ENCODE measurements at places on chromosomes 4 and X.
A peak's percentile ranks its signal among the peaks of the same experiment; 100 is the strongest.

DNA sequence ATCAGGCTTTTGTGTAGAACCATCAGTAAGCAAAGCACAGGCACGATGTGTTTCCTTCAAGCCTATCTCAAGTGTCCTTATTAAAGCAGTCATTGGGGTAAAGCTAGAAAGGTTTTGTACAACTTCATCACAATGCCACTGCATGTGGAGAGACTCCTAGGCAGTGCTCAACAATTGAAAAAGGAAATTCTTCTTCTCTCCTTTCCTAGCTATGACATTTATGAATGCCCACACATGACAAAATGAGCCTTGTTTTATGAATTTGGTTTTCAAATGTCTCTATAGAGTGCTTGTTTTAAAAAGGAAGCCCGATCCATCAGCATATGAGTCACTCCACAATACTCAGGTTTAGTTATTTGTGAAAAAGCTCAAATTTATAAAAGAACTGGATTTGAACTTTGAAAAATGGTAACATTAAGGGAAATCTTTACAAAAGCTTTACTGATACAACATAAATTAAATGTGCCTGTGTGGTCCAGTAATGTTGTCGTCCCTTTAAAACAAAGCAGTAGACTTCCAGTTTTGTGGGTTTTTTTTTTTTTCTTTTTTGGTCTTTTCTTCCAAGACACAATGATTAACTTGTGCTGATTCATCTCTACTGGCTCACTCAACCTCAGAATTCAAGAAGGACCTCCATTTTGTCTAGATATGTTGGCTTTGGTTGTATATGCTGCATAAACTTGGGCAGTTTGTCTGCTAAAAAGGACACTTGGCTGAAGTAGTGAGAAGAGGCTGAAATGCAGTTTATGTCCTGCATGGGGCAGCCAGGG, 273.8 kb downstream of the GASK1B start:
- no peak for DNase-seq

GRCh38 chr4:188879598-188879997, 740.4 kb downstream of the TRIML1 start:
- DNase-seq, result no peak

DNA sequence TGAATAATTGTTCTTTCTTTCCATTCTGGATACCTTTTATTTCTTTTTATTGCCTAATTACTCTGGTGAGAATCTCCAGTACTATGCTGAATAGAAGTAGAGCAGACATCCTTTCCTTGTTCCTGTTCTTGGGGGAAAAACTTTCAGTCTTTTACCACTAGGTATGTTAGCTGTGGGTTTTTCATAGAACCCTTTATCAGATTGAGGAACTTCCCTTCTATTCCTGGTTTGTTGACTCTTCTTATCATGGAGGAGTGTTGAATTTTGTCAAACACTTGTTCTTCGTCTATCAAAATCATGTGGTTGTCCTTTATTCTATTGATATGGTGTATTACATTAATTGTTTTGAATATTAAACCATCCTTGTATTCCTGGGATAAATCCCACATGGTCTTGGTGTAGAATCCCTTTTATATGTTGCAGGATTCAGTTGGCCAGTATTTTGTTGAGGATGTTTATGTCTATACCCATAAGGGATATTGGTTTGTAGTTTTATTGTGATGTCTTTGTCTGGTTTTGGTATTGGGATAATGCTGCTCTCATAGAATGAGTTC, 23.6 kb downstream of the SH3BP2 start:
- DNase-seq, result no peak

GRCh38 chrX:150935467-150935866, 37.0 kb upstream of the CD99L2 start:
- peak; percentile 17 for DNase-seq

GRCh38 chrX:33726281-33727160, 405.6 kb downstream of the FAM47A start:
- DNase-seq, result no peak

GRCh38 chrX:150983521-150984168, 510 bp downstream of the HMGB3 start:
- no peak for DNase-seq

- DNase-seq, result no peak
Observed at GRCh38 chrX:71626576-71626975, 8.3 kb upstream of the CXCR3 start.

Measured in HS-27A (cell line).